Vein endothelial cell (primary cell): ENCODE measurements at places on chromosomes 13 and 19. TPM values are rescaled to one million over a fixed set of nuclear protein-coding genes. Genes with fewer than 3 reads are reported as not detected.

Gene HIF3A
- 4.6 and 7.8 TPM in 2 replicates for total RNA-seq

Gene F10
- total RNA-seq, result not detected in 2 replicates

Gene LRRC4B
- not detected in 2 replicates for total RNA-seq

Gene IL11
- 0.33 TPM in 1 of 2 replicates, not detected in the other for total RNA-seq

Gene RFPL4A
- total RNA-seq, result 2.3 TPM in 1 of 2 replicates, not detected in the other

Gene ZNF20
- total RNA-seq, result 1.6 and 3.0 TPM in 2 replicates

Gene PLK5
- not detected in 2 replicates for total RNA-seq

Gene SSC5D
- total RNA-seq, result 0.33 and 0.57 TPM in 2 replicates

Gene CYP4F12
- total RNA-seq, result not detected in 2 replicates

Gene DACT3
- 0.57 and 0.65 TPM in 2 replicates for total RNA-seq

Gene IQCN
- 0.29 and 0.33 TPM in 2 replicates for total RNA-seq

Gene ZNF737
- total RNA-seq, result 9.8 and 14.0 TPM in 2 replicates

Gene PCDH9
- 3.3 and 10.7 TPM in 2 replicates for total RNA-seq

Gene PEX11G
- 1.6 and 1.7 TPM in 2 replicates for total RNA-seq

Gene ZNF66
- 4.6 and 8.1 TPM in 2 replicates for total RNA-seq

Gene MIR17HG
- total RNA-seq, result 7.5 and 11.9 TPM in 2 replicates

Gene PROZ
- not detected in 2 replicates for total RNA-seq

Gene FLT1
- total RNA-seq, result 135 and 147 TPM in 2 replicates

Gene FKRP
- total RNA-seq, result 29.7 and 30.4 TPM in 2 replicates

Gene PSG7
- not detected in 2 replicates for total RNA-seq

Gene MCEMP1
- not detected in 2 replicates for total RNA-seq

Gene MICU2
- 29.4 and 34.3 TPM in 2 replicates for total RNA-seq

Gene ATP1A3
- total RNA-seq, result under 0.01 TPM in 1 of 2 replicates, not detected in the other

Gene SLC1A6
- not detected in 2 replicates for total RNA-seq

Gene HRC
- not detected in 2 replicates for total RNA-seq

Gene EPSTI1
- total RNA-seq, result 0.48 and 2.3 TPM in 2 replicates

Gene NXNL1
- total RNA-seq, result not detected in 2 replicates

Gene BICRA
- total RNA-seq, result 7.5 and 12.7 TPM in 2 replicates

Gene SIAH3
- not detected in 2 replicates for total RNA-seq

Gene SHISA7
- not detected in 2 replicates for total RNA-seq

Gene CLEC17A
- total RNA-seq, result not detected in 2 replicates

Gene TMEM238
- total RNA-seq, result 0.33 TPM in 1 of 2 replicates, not detected in the other

Gene PMIS2
- not detected in 2 replicates for total RNA-seq

Gene CDX2
- not detected in 2 replicates for total RNA-seq

Gene URI1
- total RNA-seq, result 38.9 and 44.8 TPM in 2 replicates

Gene ELANE
- total RNA-seq, result not detected in 2 replicates

Gene TTC9B
- total RNA-seq, result not detected in 2 replicates

Gene ZNF506
- total RNA-seq, result 6.9 and 13.1 TPM in 2 replicates

Gene COX7A1
- 5.9 and 9.5 TPM in 2 replicates for total RNA-seq

Gene MYH14
- total RNA-seq, result not detected in 2 replicates

Gene UBAC2
- 30.7 and 40.2 TPM in 2 replicates for total RNA-seq

Gene PRKCG
- not detected in 2 replicates for total RNA-seq

Gene COL4A2
- 493 and 774 TPM in 2 replicates for total RNA-seq

Gene TUBB4A
- total RNA-seq, result not detected in 2 replicates

Gene POSTN
- 29.3 and 420 TPM in 2 replicates for total RNA-seq

Gene RDH13
- 13.7 and 14.3 TPM in 2 replicates for total RNA-seq

Gene ZIC5
- total RNA-seq, result under 0.01 TPM in 1 of 2 replicates, not detected in the other

Gene CEACAM4
- not detected in 2 replicates for total RNA-seq

Gene LIM2
- total RNA-seq, result not detected in 2 replicates

Gene ICAM4
- total RNA-seq, result 0.33 TPM in 1 of 2 replicates, not detected in the other

Gene C13orf46
- 0.19 TPM in 1 of 2 replicates, not detected in the other for total RNA-seq

Gene PNMA8C
- total RNA-seq, result not detected in 2 replicates

Gene ZNF492
- total RNA-seq, result under 0.01 and 0.57 TPM in 2 replicates
